ENCODE measurements at places on chromosomes 11 and 22.

- no peak for DNase-seq
These were observed 54.7 kb upstream of the PRDM11 start for GRCh38 chr11:45091563-45092403.

GRCh38 chr22:36644333-36644757, 59.2 kb downstream of the CACNG2 start:
- peak; percentile 93 for DNase-seq

DNA sequence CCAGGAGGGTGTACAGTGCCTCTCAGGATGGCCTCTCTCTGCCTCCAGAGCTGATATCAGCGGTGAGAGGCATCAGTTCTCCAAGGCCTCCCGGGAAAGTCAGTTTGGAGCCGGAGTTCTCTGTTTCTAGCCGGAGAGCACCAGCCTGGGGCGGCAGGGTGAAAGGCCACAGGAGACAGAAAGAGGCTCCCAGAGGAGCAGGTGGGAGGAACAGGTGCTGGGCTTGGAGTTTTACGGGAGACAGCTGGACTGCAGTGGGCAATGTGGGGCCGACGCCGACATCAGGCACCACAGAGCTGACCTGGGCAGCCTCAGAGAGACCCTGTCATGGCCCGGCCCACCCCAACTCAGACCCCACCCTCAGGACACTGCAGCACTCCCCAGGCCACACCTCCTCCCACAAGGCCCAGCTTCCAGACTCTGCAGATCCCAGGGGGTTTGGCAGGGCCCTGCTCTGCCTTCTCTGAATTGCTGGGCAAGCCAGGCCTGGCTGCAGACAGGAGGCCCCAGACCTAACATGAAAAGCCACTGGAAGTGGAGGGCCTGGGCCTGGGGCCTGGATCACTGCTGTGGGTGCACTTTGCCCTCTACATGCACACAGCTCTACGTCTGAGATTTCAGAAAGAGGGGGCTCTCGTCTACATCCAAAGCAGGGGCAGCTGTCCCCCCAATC, 885.6 kb downstream of the BRD1 start:
- DNase-seq = no peak

GRCh38 chr11:95242845-95243605, 12.0 kb upstream of the SESN3 start:
- no peak for DNase-seq

GRCh38 chr22:24315367-24315966, 44.8 kb downstream of the SPECC1L start:
- DNase-seq = peak; percentile 88

DNA sequence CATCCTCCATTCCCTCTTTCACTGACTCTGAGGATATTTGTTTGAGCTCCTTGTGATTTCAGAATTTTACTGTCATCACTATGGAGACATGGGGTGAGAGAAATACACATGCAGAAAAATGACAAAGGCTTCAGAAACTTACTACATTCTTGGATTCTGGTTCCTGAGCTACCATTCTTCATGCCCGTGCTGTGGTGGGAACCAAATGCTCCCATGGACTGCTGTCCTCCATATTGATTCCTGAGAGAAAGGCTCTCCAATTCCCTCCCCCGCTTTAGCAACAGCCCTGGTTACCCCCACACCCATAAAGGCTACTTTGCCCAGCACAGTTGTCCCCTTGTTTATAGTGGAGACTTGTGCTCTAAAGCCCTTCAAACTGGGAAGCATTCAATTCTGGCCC, 195.4 kb downstream of the RRAS2 start:
- no peak for DNase-seq

- DNase-seq = peak; percentile 32
These were observed 77.7 kb downstream of the ME3 start for GRCh38 chr11:86594746-86595145.

DNA sequence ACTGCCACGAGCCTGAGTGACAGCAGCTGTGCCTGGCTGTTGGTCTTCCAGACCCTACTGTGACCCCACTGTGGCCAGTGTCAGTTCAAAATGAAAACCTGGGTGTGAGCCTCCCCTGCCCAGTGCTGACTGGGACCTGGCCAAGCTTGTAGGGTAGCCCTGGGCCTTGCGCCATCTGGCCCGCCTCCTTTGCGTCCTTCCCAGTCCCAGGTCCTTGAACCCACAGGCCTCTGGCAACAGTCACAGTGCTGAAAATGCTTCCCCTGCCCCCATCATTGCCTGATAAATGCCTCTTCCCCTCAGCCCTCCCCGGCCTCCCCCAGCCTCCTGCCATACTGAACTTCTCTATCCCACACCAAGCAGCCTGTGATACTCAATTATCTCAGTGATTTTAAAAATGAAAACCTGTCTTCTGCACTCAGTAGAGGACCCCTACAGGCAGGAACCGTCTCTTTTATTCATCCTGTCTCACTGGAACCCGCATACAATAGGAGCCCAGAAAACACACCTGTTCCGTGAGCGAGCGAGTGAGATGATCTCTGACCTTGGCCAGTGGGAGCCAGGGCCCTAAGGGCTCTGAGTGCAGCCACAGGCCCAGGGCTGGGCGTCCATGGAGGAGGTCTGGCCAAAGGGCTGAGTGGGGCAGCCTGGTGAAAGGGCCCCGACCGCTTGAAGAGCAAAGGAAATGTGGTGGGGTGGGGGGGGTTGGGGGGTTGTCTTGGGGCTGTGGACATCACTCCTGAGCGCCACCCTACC, 49.7 kb upstream of the TTLL12 start:
- DNase-seq = no peak

DNA sequence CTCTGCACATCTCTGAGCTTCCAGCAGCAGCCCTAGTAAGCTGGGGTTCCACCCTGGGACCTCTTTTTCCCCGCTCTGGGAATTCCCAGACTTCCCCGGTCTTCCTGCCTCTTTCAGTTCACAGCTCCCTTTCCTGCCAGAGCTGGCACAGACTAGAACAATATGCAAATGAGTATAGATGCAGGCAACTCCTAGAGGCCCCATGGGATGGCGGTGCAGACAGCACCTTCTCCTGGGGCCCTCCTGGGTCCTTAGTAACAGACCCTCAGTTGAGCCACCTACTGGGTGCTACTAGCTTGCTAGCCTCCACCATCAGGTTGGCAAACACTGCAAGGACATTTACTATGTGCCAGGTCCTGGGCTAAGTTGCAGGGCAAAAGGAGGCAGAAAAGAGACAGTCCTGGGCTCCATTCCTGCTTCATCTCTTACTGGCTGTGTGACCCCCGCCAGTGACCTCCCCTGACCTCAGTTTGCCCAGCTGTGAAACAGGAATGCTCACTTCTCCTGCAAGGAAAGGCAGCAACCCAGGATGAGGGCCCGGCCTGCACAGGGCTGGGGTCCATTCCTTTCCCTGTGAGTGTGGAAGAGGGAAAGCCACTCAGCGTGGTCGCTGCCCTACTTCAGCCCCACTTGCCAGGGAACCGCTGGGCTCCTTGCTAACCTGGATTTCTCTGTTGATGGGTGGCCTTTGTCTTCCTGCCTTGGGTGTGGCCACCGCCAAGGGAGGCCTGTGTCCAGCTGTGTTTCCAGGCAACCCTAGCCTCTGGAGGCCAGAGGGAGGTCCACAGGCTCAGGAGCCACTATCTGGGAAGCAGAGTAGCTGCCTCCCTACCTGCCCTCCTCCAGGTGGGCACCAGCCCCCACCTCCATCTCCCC, 7.3 kb downstream of the RELT start:
- peak; percentile 37 for DNase-seq

- DNase-seq = no peak
These were observed 20.1 kb upstream of the FADD start for GRCh38 chr11:70183032-70183431.

- DNase-seq = no peak
These were observed 9.6 kb upstream of the IFITM3 start for GRCh38 chr11:330307-330693.

- DNase-seq = no peak
These were observed 17.0 kb downstream of the PTPRJ start for GRCh38 chr11:47997063-47998053.

- DNase-seq = peak; percentile 91
These were observed 1.2 kb upstream of the TYMP start for GRCh38 chr22:50530877-50531545.

DNA sequence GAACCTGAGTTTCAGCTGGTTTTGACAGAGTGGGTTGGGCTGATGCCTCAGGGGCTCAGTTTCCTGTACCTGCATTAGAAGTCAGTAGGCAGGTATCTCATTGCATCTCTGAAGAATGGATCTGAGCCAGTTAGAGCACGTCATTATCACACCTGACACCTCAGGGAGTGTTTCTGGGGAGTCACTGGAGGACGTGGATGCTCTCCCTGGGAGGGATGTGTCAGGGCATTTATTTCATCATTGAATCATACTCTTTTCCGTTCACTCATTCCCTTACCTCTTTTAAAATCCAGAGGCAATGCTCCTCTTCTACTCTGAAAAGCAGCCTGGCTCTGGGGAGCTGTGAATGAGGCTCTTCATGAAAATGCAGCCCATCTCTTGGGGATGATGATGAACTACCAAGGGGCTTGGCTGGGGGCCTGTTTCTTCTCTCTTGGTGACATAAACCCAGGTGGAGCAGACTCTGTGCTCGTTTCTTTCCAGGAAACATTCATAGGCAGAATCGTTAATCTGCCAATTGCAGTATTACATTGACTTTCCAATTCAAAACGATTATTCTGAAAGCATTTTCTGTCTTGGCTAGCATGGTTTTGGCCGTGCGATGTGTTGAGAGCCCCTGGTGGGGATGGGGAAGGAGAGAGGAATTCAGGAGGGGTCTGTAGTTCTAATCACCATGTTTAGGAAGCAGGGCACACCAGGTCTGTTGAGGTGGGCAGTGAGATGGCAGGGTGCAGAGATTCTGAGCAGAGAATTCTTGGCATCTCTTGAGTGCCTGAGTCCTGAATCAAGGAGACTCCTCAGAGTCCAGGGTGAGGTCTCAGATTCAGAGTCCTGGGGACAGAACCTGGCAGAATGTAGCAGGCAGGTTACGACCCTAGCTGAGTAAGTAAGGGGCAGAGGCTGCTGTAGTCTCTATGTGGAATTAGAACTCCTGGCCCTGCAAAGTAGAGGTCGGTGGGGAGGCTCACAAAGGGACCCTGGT, 12.6 kb downstream of the PARVA start:
- no peak for DNase-seq

- no peak for DNase-seq
These were observed 119.0 kb downstream of the CSTPP1 start for GRCh38 chr11:47055534-47055933.

DNA sequence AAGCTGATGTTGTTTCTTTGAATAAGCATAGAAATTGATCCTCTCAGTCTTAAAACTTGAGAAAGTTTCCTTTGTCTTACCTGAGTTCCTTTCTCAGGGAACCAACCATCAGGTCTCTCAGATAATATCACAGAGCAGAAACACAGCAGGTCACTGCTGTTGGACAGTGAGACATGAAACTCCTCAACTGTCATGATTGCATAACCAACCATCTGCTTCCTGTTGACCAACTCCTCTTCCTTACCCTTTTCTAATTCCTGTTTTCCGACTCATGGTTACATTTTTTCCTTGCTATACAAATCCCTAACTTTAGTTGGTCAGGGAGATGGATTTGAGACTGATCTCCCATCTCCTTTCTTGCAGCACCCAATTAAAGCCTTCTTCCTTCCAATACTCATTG, 845.3 kb downstream of the FAM181B start:
- DNase-seq = no peak

DNA sequence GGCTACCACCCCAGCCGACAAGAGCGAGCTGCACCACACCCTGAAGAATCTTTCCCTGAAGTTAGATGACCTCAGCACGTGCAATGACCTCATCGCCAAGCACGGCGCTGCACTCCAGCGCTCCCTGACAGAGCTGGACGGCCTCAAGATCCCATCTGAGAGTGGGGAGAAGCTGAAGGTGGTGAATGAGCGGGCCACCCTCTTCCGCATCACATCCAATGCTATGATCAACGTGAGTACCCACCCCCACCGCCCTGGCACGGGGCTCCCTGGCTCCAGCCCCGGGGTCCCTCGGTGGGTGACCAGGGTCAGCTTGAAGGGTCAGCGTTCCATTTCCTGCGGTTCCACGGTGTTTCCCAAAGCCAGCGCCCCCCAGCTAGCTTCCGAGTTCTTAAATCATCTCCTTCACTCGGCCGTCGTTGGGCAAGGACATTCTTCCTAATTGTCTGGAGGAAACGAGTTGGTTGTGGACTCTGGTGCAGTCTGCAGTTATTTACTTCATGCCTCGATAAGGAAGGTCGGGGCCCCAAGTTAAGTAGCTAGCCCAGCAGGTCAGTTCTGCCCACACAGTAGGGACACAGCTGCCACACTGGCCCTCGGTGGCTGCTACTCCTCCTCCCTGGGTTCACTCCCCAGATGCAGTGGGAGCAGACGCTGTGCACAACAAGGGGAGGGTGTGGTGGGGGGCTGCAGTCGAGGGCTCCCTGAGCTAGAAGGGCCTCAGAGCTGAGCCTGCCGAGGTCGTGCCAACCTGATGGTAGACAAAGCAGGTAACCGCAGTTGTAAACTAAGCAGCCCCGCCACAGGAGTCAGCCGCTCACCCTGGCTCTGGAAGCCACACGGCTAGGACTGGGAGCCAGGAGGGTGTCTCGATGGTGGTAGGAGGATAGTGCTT, 97.9 kb downstream of the MORC2 start:
- no peak for DNase-seq

All from amniotic epithelial cell (primary cell).